ENCODE measurements at places on chromosomes 1 and 21. TPM values are rescaled to one million over a fixed set of nuclear protein-coding genes. Genes with fewer than 3 reads are reported as not detected.
A peak's percentile ranks its signal among the peaks of the same experiment; 100 is the strongest.

GRCh38 chr1:84020151-84020550 is 21.2 kb upstream of the TTLL7 start:
- DNase-seq: no peak

DNA sequence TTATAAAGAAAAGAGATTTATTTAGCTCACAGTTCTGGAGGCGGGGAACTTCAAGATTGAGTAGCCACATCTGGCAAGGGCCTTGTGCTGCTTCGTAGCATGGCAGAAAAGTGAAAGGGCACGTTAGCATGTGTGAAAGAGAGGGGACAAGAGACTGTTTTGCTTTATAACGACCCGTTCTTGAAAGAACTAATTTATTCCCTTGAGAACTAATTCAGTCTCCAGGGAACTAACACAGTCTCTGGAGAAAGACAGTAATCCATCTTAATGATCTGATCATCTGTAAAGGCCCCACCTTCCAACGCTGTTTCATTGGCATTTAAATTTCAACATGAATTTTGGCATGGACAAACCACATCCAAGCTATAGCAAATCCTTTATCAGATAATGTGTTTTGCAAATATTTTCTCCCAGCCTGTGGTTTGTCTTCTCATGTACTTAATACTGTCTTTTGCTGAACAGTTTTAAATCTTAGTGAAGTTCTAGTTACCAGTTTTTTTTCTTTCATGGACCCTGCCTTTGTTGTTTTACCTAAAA is 26.1 kb downstream of the MTR start:
- DNase-seq: no peak

DNA sequence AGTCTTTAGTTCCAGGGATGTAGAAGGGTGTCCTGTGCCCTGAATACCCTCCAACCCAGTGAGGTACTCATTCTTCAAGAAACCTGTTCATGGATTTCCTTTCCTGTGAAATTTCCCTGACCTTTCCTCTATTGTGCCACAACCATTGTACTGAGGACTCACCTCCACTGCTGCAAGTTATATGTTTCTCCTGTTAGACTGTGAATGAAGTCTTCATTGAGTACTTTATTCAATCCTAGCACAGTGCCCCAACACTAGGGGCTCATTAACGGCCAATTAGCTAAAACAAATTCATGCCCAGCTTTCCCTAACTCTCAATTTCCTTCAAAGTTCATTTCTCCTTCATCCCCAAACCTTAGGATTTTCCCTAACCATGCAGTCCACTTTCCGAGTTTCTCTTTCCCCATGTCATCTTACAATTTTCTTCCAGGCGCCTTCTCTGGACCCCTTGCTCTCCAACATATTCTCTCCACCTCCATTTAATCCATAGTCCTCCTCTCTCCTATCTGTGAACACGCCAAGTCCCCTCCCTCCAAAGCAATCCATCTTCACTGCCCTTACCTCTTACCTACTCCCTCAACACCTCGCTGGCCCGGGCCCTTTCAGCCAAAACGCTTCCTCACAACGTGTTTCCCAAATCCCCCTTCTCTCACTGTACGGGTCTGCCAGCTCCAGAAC is 1.3 kb downstream of the TRIM33 start:
- DNase-seq: peak; percentile 23

DNA sequence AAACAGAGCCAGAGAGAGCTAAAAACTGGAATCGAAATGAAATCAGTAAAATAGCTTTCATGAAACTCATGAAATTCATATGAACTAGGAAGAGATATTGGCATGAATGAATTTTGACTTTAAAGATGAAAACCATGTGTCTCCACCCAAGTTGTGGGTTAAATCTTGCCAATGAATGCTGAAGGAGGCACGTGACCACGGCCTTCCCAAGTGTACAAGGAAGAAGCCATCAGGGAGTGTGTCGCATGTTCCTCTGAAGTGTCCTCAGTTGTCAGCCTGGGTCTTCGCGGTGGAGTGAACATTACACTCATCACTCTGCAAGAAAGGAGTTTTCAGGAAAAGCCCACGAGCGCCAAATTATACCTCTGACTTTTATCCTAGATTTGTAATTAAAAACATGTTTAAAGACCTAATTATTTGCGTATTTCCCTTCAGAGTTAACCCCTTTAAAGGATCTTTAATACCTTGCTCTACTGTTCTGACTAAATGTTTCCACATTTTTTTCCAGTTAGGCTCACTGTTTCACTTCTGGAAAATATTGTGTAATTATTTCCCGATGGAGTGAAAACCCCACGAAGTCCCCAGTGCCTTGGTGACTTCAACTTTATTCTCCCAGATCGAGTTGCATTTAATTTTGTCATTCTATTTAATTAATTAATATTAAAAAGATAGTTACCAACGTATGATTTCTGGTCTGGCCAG is 118.3 kb downstream of the DHRS3 start:
- DNase-seq: no peak

HES5 gene
- 0.65 TPM for polyA plus RNA-seq

GMEB1 gene
- polyA plus RNA-seq: 18.3 TPM

OR2L3 gene
- polyA plus RNA-seq: not detected

GBP7 gene
- 0.27 TPM for polyA plus RNA-seq
